ENCODE measurements at places on chromosomes 16 and 17.

- no peak for DNase-seq
These were observed 107.5 kb upstream of the CREBBP start for GRCh38 chr16:3988011-3988410.

GRCh38 chr17:74633326-74633725, 9.8 kb upstream of the CD300E start:
- no peak for DNase-seq

GRCh38 chr17:18148586-18148985, 35.0 kb upstream of the ALKBH5 start:
- DNase-seq, result no peak

GRCh38 chr17:319266-319665, 33.3 kb downstream of the RPH3AL start:
- no peak for DNase-seq

DNA sequence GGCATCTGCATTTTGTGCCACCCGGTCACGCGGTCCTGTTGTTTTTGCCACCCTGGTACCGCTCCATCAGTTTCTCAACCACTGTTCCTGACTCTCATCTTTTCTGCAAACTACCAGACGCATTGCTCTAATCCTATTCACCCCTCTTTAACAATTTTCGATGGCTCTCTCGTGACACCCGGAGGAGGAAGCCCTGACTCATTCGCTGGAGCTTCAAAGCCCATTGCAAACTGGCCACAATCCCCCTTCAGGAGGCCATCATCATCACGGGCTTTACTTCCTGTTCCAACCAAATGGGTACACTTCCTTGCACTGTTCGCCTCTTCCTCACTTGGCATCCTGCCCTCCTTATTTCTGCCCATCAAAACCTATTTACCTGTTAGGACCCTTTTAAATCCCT, 155.3 kb downstream of the RGS9 start:
- DNase-seq, result no peak

- no peak for DNase-seq
These were observed 32.3 kb upstream of the TOB1 start for GRCh38 chr17:50898369-50899004.

- DNase-seq, result no peak
These were observed 380.0 kb upstream of the SOX9 start for GRCh38 chr17:71740866-71741265.

DNA sequence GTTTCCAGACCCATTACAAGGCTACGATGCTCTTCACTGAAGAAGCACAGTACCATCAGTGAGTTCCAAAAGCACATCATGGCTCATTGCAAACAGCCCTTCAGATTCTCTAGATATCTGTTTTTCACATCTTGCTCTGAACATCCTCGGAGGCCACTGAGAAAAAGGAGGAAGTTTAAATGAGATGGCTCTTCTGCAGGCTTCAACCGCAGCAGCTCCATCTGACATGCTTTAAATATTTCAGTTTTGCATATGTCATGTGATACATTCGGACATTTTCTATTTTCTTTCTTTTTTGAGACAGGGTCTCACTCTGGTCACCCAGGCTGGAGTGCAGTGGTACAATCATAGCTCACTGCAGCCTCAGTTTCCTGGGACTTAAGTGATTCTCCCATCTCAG, 396.8 kb downstream of the NPIPA8 start:
- DNase-seq, result no peak

DNA sequence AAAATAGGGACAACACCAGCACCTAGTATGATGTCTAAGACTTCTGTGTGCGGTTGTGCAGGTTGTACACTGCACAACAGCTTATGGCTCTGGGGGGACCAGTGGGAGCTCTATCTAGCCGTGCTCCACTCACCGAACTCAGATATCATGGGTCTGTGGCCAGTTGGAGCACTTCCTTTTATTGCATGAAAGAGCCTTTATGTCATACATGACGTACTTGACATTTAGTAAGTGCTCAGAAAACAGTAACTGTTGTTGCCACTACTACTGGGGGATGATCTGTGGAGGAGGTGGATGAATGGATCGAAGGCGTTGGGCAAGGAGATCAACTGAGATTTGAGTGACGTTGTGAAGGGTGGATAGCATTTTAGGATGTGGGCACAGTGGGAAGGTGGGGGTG, 368.8 kb downstream of the SNX29 start:
- no peak for DNase-seq

DNA sequence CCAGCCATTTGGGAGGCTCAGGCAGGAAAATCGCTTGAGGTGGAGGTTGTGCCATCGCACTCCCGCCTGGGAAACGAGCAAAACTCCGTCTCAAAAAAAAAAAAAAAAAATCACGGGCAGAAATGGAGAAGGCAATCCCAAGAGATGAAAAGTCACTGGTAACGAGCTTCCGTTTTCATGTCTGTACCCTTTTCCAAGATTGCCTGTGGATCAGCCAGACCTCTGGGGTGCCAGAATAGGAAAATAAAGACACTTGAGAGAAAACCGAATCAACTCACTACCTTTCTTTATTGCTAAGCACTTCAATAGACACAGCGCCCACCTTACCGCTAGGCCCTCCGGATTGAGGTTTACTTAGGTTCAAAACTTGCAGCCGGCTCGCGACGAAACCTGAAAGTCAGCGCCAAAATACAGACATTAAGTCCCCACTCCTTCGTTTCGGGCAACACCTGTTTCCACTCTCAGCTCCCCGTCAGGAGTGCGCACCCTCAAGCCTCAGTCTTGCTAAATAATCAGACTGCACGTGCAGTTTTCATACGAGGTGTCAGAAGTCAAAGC, 970 bp upstream of the TRAF7 start:
- DNase-seq, result no peak

GRCh38 chr17:79466562-79467350, 144.1 kb downstream of the RBFOX3 start:
- no peak for DNase-seq

DNA sequence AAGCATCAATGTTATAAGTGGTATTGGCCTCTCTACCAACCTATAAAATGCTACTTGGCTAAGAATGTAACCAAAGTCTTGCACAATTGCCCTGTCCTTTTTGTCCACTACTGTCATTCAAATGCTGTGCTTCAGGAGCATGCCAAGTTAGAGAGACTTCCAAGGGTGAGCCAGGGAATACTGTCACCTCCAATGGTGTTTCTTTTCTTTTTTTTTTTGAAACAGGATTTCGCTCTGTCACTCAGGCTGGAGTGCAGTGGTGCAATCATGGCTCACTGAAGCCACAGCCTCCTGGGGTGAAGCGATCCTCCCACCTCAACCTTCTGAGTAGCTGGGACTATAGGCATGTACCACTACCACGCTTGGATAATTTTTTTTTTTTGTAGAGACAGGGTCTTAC, 43.7 kb upstream of the ERN1 start:
- no peak for DNase-seq

- DNase-seq, result no peak
These were observed 48.4 kb upstream of the TAC4 start for GRCh38 chr17:49896222-49896621.

DNA sequence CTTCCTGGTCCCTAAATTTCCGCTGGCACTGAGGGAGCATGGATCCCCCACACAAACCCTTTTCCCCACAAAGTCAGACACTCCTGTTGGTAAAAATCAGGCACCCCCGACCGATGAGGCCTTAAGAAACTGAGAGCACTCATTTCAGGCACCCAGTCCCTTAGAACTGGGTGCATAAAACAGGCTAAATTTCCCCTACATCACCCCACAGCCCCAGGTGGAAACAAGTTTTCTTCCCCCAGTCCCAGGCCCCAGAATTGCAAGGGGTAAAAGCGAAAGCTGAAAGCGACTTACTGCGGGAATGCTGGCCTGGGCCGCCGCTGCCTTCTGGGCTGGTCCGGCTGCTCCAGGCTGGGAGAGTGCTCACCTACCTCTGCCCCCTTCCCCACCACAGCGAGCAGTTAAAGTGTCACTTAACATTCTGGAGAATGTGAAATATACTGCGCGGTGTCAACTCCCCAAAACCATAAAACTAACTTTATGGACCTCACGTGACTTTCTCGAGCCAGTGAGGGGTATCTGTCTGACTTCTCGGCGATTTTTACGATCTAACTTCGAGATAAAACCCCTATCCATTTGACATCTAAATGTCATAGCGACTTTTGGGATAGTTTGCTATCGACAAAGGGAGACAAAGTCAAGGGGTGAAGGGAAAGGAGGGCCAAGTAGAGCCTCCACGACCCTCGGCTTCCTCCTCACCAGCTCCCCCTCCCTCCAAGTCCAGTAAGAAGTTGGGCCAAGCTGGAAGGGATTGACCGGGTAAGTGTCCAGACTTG, at the start of gene HOXB3:
TSS of gene HOXB3 (minus strand) at position 411 of the 776 bp plus-strand sequence. CDS start 37,767 bp downstream, outside the sequence.
- no peak for DNase-seq

GRCh38 chr16:86995456-86995855, 321.7 kb downstream of the C16orf95 start:
- DNase-seq, result no peak

DNA sequence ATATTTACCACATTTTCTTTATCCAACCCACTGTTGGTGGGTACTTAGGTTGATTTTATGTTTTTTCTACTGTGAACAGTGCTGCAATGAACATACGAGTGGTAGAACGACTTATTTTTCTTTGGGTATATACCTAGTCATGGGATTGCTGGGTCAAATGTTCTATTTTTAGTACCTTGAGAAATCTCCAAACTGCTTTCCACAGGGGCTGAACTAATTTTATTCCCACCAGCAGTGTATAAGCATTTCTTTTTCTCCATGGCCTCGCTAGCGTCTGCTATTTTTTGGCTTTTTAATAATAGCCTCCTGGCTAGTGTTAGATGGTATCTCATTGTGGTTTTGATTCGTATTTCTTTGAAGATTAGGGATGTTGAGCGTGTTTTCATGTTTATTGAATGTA, 202.3 kb downstream of the LGALS9B start:
- DNase-seq, result no peak

GRCh38 chr16:2009164-2009711, 383 bp downstream of the ZNF598 start:
- DNase-seq, result no peak

- no peak for DNase-seq
These were observed 12.1 kb upstream of the CCL8 start for GRCh38 chr17:34307110-34307509.

DNA sequence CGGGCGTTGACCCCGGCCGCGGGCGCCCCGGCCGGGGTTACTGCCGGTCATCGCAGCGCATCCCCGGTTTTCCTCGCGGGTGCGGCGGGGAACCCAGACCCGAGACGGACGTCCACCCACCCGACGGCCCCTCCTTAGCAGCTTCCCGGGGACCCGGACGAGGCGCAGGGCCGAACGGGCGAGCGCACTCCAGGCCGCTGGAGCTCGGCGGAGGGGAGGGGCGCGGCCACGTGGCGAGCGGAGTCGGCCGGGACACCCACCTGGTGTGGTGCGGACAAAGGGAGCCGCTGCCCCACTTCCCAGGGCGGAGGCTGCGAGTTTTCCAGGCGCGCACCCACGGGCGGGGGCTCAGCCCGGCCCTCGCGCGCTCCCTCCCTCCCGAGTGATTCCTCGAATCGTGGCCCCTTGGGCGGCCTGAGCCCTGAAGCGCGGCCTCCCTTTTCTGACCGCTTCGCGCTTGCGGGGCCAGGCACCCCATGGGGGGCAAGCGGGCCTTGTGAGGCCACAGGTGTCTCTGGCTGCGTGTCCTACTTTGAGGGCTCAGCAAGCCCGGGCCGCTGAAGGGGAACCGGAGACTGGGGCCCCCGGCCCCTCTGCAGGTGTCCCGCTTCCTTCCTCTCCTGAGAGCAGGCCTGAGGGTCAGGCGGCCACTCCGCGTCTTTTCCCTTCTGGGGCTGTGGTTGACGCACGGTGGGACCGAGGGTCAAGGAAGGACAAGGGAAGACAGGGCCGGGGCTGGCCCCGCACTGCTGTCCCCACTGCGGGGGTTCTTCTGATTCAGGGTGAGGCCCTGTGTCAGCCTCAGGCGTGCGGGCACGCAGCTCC, 1.1 kb upstream of the FASN start:
- DNase-seq, result no peak

DNA sequence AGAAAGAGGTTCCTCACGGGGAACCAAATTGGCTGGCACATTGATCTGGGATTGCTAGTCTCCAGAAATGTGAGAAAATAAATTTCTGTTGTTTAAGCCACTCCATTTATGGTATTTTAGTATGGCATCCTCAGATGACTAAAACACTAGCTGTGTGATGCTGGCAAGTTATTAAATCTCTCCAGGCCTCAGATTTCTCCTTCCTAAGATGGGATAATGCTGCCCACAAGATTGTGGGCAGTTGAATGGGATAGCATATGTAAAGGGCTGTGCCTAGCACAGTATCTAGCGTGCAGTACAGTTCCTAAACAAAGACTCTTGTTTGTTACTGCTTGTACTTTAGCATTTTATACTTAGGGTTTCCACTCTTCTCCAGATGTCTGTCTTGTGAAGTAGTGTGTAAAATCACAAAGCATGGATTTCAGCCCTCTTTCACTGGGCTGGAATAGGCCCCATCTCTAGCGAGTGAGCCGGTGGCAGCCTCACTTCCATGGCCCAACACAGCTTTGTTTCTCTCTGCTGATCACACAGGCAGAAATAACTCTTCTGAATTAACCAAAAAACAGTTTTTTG, 38.2 kb upstream of the PHAF1 start:
- no peak for DNase-seq

GRCh38 chr17:77853191-77853977, 105.1 kb upstream of the TNRC6C start:
- DNase-seq, result no peak

DNA sequence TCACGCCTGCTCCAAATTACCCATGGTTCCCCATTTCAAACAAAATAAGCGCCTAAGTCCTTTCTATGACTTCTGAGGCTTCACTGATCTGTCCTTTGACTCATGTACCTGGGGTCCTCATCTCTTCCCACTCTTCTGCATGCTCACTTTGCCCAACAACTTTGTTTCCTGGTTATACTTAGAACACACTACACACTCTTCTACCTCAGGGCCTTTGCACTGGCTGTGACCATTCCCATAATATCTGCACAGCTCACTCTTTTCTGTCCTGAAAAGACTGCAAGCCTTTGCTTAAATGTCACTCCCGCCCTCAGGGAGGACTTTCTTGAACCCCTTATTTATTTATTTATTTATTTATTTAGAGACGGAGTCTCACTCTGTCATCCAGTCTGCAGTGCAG, 14.1 kb downstream of the CDH1 start:
- no peak for DNase-seq

DNA sequence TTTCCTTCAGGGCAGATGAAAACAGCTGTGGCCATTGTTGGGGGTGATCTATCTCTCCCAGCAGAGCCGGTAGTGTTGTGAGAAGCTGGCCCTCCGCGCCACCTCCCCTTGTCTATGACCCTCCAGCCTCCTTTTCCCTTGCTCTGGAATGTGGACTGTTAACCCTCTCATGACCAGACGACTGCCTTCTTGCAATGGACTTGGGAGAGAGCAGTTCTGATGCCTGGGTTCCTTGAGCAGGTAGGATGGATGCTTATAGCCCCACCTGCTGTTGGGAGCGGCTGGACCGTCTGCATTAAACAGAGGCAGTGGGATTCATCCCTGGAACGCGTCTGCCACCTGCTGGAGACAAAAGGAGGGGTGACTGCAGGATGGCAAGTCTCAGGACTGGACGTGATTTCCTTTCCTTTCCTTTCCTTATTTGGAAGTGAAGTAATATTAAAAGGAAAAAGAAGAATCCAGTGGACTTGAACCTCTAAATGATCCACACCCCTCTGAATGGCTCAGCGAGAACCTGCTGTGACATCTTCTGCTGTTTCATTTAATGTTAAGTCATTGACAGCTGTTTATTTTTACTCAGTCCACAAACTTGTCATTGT, 1.8 kb upstream of the SOST start:
- peak; percentile 73 for DNase-seq
